Mammary epithelial cell (primary cell): ENCODE measurements at places on chromosomes 2 and 18. TPM values are rescaled to one million over a fixed set of nuclear protein-coding genes. Genes with fewer than 3 reads are reported as not detected.

The TMEM163 gene
- total RNA-seq = not detected

GRCh38 chr18:10361660-10362059 lies 92.8 kb upstream of the APCDD1 start:
- no peak for DNase-seq

- no peak for DNase-seq
These were observed 7.0 kb downstream of the GPR45 start for GRCh38 chr2:105248316-105249070.

DNA sequence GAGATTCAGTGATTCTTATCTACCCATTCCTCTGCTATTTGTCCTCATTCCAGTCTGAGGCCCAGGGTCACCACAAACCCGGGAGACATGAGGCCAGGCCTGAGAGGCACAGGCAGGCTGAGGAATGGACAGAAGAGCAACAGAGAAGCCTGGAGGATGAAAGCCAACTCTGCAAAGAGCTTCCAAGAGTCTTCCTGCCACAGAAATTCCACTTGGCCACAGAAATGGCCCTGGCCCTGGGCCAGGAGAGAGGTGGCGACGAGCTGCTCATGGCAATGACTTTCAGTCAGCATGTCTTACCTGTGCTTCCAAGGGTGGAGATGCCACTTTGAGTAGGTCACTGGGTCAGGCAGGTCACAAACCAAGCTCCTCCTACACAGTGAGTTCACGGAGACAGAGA lies 155.3 kb upstream of the PKDCC start:
- no peak for DNase-seq

The C1QL2 gene
- total RNA-seq = not detected in 2 replicates

DNA sequence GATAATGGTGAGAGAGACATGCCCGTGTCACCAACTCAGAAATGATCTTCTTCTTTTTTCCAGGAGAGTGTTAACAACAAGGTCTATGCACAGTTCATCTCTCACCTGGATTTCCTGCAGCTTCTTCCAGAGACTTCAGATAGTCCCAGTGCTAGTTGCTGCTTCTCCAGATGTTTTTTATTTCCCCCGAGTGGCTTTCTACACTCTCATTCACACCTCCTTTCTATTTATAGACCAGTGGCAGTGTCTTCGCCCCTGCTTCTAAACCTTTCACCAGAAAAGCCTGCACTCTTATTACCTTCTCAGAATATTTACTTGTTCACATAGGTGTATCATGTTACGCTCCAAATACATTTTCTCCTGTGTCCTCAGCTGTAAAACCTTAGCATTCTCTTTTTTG lies 558.8 kb upstream of the CHAC2 start:
- DNase-seq = no peak

GRCh38 chr18:62723666-62724281 lies 8.4 kb downstream of the PHLPP1 start:
- DNase-seq = no peak

The THSD7B gene
- not detected in 2 replicates for total RNA-seq

GRCh38 chr18:23735021-23735464 lies 45.8 kb downstream of the LAMA3 start:
- no peak for DNase-seq

The TXNDC2 gene
- not detected for total RNA-seq

The OTOS gene
- not detected in 2 replicates for total RNA-seq

DNA sequence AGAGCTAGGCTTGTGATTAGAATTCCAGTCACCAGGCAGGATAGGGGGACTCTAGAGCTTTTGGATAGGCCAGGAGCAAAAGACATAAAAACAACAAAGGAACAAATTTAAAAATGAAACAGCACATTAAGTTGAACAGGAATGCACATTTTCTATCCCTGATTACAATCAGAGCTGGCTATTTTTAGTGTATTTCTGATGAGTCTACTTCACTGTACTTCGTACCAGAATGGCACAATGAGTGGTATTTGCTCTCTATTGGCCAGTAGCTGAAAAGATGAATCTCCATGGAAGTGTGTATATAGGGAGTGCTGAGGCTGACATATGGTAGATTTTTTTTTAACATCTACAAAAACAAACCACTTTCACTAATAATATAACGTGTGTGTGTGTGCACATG lies 34.2 kb upstream of the LRRTM1 start:
- DNase-seq = no peak

The PREPL gene
- 31.0 TPM for total RNA-seq

- DNase-seq = no peak
These were observed 135.4 kb downstream of the COL6A3 start for GRCh38 chr2:237278568-237278967.

DNA sequence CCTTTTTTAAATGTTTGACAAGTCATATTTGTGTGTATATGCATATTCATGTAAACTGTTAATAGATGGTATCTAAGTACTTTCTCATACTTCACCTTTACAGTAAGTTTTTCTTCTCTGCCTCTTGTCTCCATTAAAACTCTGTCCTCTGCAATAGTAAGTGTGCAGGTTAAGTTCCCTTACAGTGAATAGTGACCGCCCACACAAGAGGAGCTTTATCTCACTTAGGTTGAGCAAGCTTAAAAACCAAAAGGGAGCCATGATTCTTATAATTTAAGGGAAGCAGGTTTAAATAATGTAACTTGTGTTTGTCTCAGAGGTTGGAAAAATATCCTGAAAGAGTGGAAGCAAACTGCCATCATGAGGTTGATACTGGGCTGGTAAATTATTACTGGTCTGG lies 61.3 kb downstream of the MRPS9 start:
- no peak for DNase-seq
